ENCODE measurements at places on chromosomes 7 and 10.

GRCh38 chr10:112275512-112276245, 7.5 kb upstream of the TECTB start:
- no peak for DNase-seq

DNA sequence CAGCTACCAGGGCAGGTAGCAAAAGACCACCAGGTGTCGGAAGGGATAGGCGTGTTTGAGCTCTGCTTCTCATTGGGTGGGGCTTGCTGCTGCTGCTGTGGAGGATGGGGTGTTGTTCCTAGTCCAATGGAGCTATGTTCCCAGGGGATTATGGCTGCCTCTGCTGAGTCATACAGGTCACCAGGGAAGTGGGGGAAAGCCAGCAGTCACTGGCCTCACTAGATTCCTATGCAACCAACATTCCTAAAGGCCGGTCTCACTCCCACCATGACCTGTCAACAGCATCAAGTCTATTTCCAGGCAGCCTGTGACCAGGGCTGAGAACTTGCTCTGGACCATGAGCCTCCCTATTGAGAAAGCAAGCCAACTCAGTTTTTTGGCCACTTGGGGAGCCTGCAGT, 1160.8 kb downstream of the REEP3 start:
- no peak for DNase-seq

DNA sequence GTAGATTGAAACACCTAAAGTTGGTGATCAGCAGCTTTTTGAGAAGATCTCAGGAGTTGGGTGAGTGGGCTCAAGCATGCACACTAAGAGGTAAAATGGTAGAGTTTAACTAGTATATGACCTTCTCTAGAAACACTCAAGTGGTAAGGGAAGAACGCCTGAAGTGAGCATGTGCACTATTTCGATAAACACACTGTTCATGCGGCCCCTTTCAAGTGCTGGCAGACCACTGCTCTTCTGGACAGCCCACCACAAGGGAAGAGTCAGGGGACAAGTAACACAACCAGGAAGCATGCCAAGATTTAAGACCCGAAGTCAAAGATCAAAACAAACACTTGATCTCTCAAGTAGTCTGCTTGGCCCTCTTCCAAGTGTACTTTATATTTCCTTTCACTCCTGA, 519.5 kb upstream of the ZWINT start:
- DNase-seq: no peak

GRCh38 chr7:93515144-93515543, 59.4 kb downstream of the CALCR start:
- no peak for DNase-seq

DNA sequence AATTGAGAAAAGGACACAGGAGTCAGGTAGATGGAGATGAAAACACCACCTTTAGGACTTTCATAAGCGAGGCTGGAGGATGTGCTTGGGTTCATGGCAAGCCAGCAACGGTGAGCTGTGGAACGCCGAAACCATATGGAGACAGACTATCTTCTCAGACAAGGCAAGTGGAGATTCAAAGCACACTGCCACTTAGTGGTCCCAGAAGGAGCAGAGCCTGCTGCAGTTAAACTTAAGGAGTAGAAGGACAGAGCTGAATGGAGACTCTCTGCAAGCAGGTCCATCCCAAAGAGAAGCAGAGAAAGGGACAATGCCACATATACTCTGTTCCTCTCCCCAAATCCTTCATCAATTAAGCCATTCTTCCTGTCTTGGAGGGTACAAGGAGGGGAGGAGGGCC, 236.3 kb upstream of the HABP2 start:
- DNase-seq: no peak

- no peak for DNase-seq
Measured at GRCh38 chr10:100744136-100744986, 1.0 kb upstream of the PAX2 start.

DNA sequence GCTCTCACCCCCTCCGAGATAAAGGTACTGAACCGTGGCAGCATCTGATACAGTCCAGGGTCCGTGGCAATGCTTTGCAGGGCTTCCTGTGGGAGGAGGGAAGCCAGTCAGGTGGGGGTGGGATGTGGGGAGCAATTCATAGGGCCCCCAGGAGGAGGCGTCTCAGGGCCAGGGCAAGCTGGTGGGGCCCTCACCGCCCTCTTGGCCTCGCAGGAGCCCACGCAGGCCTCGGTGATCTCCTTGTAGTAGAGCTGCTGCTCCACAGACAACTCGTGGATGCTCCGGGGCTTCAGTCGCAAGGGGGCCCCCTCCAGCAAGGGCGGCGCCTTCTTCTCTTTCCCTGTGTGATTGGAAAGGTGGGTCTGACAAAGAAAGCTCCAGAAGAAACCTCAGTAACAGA, 7.2 kb downstream of the TAF6 start:
- DNase-seq: no peak

DNA sequence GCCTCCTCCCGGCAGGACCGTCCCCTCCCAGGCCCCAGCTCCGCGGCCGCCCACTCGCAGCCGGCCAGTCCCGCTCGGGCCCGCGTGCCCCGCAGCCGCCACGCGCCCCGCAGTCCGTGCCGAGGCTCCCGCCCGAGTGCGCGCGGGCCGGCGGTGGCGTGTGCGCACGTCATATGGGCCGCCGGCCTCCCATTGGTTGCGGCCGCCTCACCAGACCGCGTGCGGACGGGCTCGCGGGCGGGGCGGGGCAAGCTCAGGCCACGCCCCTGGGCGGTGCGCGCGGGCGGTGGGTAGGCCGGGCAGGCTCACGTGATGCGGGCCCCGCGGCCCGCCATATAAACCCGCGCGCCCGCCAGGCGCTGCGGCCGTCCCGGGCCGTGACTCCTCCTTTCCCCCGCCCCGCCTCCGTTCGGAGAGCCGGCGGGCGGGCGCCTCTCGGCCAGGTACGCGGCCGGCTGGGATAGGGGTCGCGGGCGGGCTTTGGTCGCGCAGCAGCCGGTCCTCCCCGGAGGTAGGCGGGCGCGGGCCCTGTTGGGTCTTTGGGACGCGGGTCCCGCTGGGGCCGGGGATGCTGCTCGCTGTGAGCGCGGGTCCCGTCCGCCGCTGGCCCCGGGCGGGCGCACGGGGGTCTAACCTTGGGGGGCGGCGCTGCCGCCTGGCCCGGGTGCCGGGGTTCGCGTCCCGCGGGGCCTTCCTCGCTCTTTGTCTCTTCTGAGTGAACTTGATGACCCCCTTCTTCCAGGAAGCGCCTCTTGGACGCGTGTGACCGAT, at the start of gene INSIG1:
Gene INSIG1 (plus strand): TSS at position 362 of the 771 bp plus-strand sequence. CDS start 408 bp downstream, at position 770.
- DNase-seq: peak; percentile 85

- DNase-seq: no peak
Measured at GRCh38 chr7:87850836-87851593, 25.1 kb downstream of the SLC25A40 start.

DNA sequence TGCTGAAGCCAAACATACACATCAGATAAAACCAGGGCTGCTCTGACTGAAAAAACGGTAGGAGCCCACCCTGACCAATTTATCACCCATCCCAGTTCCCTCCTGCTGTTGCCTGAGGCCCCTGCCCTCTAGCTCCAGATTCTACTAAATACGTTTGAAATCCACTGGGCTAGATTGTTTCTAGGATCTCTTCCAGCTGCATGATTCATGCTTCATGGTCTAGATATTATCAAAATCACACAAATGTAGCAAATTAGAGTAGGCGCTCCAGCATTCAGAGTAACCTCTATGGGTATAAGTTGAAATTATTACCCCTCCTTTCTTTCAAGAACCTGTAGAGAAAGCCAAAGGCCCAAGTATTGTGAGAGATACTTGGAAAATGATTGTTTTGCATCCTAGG, 151.2 kb upstream of the FAM13C start:
- DNase-seq: no peak

GRCh38 chr10:119495545-119495944, 47.0 kb downstream of the RGS10 start:
- no peak for DNase-seq

DNA sequence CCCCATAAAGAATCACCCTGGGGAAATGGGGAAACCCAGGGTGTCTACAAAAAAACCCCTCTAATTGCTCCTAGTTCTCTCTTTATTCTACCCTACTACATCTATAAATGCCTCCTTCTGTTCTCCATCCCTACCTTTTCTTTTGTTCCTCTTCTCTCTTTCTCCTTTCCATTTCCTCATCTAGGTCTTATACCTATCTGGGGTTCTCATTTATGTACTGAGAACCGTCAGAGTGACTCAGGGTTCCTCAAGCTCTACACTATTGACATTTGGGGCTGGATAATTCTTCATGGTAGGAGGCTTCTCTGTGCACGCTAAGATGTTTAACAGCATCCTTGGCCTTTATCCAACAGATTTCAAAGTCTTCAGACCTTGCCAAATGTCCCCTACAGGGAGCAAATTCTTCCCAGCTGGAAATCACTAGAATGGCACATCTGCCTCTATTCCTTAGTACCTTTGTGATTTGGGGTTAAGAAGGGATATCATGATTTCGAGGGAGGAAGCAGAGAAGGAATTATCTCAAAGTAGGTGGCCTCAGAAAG, 137.4 kb upstream of the PTN start:
- DNase-seq: peak; percentile 65

DNA sequence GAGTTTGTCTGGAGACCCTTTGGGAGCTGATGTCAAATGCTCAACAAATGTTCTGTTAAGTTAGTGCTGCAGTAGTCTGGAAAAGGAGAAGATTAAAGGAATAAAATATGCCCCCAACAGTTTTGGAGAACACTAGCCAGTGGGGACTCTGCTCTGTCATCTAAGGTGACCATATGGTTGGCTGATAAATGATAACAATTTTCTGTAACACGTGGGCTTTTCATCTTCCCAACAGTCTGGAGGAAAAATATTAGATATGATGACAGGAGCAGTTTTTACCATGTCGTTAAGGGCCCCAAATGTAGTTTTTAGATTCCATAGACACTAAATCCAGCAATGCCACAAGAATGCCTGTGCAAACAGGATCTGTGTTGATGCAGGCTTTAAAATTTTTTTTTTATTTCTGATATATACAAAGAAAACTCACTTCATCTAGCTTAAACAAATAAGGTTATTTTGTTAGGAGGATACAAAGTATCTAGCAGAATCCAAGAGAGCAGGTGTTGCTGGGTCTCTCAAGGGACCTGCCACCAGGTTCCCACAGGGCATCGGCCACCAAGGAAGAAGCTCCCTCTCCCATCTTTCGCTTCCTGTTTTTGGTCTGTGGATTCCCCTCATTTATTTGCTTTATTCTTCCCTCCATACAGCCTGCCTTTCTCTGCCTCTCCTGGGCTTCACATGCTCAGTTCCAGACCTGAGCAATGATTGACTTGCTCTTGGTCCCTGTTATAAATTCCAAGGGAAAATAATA, 6.2 kb upstream of the CFAP58 start:
- DNase-seq: no peak

- DNase-seq: no peak
Measured at GRCh38 chr10:89805599-89806013, 104.2 kb downstream of the KIF20B start.

- no peak for DNase-seq
Measured at GRCh38 chr7:16014031-16014430, 327.5 kb upstream of the MEOX2 start.

- no peak for DNase-seq
Measured at GRCh38 chr7:131596785-131597184, 40.4 kb upstream of the PODXL start.

DNA sequence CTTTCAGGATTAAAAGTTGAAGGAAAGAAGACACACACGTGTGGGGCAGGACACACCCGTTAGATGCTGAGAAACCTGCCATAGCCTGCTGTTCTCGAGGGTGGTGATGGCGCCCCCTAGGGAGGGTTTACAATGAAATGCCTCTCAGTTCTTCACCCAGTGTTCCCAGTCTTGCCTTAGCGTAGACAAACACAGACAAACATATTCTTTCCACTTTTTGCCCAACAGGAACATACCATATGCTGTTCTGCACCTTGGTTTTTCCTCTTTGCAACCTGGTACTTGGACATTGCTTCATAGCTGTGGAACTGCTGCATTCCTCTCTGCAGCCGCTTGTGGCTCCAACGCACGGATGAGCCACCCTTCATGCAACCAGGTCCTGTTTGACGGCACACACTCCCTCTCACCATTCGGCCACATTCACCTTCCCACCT, 23.3 kb upstream of the HSPA12A start:
- DNase-seq: no peak

DNA sequence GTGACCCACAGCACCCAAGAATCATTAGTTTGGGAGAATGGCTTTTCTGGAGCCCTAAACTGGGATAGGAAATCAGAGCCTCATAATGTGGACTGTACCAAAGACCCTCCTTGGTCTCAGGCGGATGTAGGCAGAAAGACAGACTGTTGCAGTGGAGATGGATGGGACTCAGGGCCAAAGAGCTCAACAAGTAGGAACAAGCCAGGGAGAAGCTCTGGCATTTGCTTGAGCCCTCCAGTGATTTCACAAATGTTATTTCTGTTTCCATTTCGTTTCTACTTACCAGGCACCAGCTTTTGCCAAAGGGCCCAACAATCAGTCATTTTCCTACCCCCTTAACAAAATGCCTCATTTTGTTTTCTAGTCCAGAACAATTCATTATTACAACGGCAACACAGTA, 762.7 kb downstream of the KCNMA1 start:
- DNase-seq: no peak

GRCh38 chr10:78304091-78305045, 270.7 kb downstream of the RPS24 start:
- DNase-seq: no peak

- no peak for DNase-seq
Measured at GRCh38 chr7:106865130-106866041, at the start of gene PIK3CG. Gene PIK3CG, plus strand, starts transcription at chr7:106865282. Its CDS starts 2,280 bp downstream, at chr7:106867562.

DNA sequence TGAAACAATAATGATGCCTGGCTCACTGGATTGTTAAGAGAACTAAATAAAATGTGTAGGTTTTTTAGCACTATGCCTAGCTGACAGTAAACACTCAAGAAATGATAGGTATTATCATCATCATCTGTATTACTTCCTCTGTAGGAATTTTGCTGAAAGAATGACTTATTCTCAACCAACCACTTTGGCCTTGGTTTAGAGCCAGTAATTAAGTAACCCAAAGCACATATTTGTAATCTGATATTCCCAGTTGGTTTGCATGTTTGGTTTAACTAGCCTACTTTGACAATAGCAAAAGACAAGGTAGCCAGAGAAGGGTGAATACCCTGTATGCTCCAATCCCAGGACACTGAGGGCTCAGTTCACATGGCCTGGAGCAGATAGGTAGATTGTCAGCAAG, 34.4 kb downstream of the BCAP29 start:
- no peak for DNase-seq

GRCh38 chr10:3192856-3193635, 20.5 kb upstream of the PITRM1 start:
- peak; percentile 47 for DNase-seq

- no peak for DNase-seq
Measured at GRCh38 chr10:75544386-75544785, 113.0 kb downstream of the LRMDA start.
